ENCODE measurements at places on chromosomes 12 and 14.
A peak's percentile ranks its signal among the peaks of the same experiment; 100 is the strongest.

DNA sequence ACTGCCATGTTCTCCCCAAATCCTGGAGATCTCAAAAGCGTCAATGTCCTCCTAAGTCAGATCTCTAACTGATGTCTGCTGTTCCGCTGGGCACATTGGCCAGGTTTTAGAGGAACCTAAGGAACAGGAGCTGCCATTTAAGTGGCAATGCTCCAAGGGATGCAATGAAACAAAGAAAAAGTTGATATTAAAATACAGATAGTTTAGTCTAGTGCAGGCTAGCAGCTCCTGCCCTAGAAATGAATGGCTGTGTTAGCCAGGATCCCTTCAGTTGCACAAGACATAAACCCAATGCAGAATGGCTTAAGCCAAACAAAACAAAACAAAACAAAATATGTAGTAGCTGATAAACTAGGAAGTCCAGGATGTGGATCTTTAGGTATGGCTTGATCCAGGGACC, 144.1 kb downstream of the HMGA2 start:
- DNase-seq, result no peak

- DNase-seq, result no peak
Measured at GRCh38 chr14:99325591-99325990, 53.6 kb upstream of the BCL11B start.

DNA sequence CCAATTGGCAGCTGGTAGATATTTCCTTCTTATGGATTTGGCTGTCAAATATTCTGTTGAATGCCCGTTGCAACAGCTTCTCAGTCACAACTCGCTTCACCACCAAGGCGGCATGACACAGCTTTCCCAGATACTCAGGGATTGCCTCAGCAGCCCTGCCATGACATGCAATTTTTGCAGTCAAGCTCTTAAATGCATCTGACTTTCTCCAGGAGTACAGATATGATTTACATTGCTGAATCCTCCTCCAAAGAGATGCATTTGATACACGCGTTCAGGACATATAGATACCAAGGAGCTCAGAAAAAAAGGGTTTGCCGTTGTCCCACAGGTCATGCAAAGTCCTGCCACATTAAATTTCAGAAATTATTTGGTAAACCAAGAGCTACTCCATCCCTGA, 6.5 kb downstream of the KRT5 start:
- DNase-seq, result no peak

GRCh38 chr14:68884031-68885030, 91.5 kb upstream of the ZFP36L1 start:
- DNase-seq, result no peak

DNA sequence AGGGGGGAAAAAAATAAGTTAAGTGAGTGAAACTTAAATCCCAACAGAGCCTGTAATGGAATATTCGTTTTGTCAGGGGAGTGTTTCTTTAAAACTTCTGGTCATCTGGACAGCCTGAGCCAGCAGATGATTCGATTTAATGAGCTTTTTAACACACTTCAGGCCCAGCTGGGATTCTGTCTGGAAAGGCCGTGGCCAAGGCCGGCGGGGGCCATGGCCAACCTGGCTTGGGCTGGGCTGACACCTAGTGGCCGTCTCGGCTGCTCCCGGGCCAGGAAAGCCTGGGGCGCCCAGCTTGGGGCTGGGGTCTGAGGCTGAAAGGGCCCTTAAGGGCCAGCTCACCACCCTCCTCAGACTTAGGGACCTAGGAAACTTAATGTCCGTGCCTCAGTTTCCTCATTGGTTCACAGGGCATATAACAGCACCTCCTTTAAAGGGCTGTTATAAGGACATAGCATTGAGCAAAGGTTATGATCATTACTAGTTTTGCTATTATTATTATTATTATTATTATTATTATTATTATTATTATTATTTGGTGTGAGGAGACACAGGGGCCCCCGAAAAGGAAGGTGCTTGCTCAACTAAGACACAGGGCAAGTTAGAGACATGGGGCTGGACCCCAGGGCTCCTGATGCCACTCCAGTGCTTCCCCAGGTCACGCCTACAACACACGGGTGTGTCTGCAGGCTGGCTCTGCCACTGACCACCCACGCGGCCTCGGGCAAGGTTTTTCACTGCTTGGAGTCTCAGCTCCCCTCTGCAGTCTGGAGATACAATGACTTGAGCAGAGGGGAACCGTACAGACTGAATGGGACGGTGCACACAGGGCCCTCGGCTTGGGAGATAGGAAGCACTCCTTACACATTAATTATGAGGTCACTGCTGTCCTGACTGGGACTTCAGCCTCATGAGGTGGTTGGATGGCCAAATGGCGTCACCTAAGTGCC, 84.0 kb downstream of the SYNE3 start:
- DNase-seq, result peak; percentile 75

GRCh38 chr14:30882431-30882830, 8.1 kb downstream of the COCH start:
- DNase-seq, result no peak

DNA sequence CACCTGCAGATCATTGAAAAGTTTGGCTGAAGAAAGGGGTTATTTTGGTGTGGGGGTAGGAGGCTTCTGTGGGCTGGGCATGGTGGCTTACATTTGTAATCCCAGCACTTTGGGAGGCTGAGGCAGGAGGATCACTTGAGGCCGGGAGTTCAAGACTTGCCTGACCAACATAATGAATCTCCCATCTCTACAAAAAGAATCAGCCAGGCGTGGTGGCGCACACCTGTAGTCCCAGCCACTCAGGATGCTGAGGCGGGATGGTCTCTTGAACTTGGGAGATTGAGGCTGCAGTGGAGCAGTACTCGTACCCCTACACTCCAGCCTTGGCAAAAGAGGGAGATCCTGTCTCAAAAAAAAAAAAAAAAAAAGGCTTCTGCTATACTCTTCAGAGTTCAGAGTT, 7.0 kb downstream of the DDIT3 start:
- no peak for DNase-seq

GRCh38 chr12:32501835-32502333, 102.5 kb downstream of the FGD4 start:
- peak; percentile 36 for DNase-seq

DNA sequence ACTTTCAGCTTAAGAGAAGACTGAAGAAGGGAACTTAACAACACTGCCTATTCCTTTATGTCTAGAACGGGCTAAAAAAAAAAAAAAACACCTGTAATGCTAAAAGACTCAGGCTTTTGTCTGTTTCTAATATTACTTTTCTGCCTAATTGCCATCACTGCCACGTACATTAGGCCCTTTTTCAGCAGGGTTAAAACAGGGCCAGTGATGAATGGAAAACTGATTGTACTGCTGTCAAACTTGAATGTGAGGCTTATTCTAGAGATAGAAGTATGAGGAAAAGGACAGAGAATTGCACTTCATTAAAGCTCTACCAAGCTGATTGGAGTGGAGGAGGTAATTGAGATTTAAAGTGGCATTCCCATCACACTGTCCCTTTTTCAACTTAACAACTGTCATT, 535.8 kb downstream of the PRKD1 start:
- no peak for DNase-seq

GRCh38 chr14:105313381-105314286, 914 bp upstream of the PACS2 start:
- no peak for DNase-seq

DNA sequence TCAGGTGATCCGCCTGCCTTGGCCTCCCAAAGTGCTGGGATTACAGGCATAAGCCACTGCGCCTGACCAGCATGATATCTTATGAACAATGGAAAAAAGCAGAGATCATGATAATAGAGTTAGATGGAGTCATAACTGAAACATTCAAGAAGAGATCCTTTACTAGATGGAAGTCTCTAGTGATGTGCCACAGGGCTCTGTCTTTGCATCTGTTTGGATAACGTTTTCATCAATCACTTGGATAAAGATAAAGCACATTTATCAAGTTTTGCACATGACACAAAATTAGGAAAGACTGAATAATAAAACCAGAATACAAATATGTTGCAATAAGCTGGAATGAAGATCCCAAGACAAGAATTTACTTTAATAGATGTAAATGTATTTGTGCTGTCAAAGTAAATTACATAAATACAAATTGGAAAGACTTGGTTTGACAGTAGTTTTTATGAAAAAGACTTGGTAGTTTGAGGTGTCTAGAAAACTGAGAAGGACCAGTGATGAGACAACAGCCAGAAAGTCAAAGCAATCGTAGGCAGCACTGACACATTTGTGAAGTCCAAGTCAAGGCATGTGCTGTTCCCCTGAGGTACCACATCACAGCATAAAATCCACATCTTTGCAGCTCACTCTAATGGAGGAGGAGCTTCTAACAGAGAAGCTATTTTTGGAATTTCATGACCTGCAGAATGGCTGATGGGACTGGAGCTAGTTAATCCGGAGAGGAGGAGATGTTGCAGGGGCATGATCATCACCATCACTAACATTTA, 28.5 kb downstream of the GPRC5A start:
- no peak for DNase-seq

DNA sequence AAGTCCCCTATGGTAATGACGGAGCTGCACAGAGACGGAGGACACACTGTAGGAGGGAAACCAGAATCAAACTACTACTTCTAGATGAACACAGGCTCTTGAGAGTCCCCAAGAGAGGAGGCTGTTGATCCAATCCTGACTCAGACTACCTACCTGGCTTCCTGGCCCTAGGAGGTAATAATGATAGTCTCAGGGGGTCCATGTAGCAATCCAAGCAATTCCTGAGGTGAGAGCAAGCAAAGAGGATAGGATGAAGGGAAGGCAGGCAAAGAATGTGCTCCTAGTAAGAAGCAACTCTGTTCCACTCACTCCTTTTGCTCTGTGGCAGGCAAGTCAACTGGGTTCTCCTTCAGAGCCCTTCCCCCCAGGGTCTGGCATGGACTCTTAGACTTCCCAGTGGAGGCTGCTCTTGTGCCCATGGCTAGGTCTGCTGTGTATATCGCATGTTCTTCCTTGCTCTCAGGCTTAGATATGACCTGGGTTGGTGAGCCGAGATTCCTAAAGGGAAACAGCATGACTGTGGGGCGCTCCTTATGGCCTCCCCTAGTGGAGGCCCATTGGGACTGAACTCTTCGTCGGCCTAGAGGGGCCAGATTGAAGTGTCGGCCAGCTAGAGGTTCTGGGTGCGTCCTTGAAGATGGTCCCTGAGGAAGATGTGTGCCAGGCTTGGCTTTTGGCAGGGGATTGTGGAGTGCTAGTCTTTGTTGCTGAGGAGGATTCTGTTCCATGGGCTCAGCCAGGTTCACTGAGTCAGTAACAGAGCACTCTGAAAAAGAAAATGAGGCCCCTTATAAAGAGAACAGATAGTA, 2.1 kb downstream of the TINF2 start:
- DNase-seq, result no peak

- DNase-seq, result no peak
Measured at GRCh38 chr14:97827746-97828145, 1030.6 kb downstream of the VRK1 start.

DNA sequence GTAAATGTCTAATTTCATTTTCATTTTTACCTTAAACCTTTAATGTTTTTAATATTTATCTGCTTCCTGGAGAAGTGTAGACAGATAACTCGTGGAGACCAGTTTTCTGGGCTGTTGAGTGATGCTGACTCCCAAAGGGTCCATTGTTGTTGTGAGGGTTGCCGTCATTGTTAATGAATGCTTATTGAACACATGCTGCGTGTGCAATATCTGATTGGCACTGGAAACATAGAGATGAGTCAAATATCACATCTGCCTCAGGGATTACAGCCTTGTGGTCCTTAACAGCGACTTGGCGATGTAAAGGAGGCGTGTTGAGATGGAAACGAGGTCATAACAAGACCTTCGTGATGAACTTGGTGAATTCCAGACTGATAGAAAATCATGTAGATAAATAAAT, 85.9 kb downstream of the FBXW8 start:
- DNase-seq, result no peak

Data from nucleus accumbens (tissue), 56 donors.